Adrenal gland (tissue), 19 donors: ENCODE measurements at places on chromosomes 2 and 18. TPM values are rescaled to one million over a fixed set of nuclear protein-coding genes. Genes with fewer than 3 reads are reported as not detected.

The ECEL1 gene
- 5.4 TPM for total RNA-seq

The NXPH2 gene
- not detected for total RNA-seq

DNA sequence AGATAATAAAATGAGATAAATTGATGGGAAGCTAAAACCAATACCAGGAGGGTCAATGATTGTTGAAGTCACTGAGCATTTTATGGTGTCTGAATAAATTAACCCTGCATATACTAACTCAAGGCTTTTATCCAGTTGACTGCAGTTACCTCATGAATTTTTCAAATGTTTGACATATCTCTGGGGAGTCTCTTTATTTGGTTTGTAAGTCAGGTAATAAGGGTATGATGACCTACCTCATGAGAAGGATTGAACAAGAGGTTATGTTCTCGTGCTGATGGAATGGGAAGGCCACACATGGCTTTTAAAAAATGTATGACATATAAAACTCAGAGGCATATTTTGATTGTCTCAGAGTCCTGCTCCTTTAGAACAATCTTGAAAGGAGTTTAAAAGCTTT lies 237.6 kb downstream of the THSD7B start:
- H3K36me3 ChIP-seq, result no peaks in the 10 kb centered on the region
- H3K4me3 ChIP-seq, result no peak overlapping the region

DNA sequence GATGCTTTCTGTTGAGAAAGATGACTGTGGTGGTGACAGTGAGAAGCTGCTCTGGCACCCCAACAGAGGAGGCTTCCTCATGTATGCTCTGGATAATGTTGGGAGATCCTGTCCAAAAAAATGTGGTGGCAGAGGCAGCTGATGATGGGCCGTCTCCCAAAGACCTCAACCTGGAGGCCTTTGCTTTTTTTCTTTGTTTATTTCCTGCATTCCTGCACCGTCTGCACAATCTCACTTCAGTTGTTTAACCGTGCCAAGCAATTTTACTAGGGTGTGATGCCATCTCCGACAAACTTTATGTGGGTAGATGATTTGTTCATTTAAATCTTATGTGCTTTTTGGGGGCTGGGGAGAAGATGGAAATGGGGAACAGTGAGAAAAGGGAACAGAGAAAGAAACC lies 62.2 kb upstream of the IGFBP5 start:
- H3K27me3 ChIP-seq, result no peaks in the 10 kb centered on the region
- H3K4me1 ChIP-seq, result no peaks in the 10 kb centered on the region
- H3K27ac ChIP-seq, result no peak overlapping the region

GRCh38 chr2:232592772-232593395 lies 40.5 kb upstream of the EFHD1 start:
- no peak overlapping the region for H3K4me3 ChIP-seq
- H3K27me3 ChIP-seq, result no peaks in the 10 kb centered on the region
- no peaks in the 10 kb centered on the region for H3K36me3 ChIP-seq
- peaks cover 8% of the 10 kb centered on the region for H3K4me1 ChIP-seq
- no peak overlapping the region for H3K27ac ChIP-seq

DNA sequence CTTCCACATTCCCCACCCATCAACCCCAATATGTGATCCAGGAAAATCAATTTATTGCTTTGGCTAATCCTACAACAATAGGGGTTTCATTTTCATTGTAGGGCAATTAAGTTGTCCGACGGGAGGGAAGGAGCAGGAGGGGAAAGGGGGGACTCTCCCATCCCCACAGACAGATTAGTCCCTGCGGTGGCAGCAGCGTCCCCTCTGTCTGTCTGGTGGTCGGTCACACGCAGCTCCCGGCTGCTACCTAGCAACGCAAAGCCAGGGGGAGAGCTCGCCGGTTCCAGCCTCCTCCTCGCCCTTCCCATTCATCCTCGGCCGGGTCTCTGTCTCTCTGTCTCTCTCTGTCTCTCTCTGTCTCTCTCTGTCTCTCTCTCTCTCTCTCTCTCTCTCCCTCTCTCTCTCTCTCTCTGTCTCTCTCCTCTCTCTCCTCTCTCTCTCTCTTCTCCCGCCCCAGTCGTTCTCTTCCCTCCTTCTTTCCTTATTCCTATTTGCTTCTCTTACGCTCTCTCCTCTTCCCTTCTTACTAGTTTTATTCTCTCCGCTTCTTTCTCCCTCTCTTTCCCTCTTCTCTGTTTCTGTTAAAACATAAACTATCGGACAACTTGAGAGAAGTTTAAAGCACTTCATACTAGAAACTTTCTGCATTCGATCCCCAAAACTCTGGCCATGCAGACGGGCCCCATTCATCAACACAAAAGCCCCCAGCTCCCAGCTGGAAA lies 1.2 kb downstream of the LRP2 start:
- peaks cover 21% of the 10 kb centered on the region for H3K27me3 ChIP-seq
- H3K27ac ChIP-seq, result no peak overlapping the region
- no peak for DNase-seq
- peaks cover 36% of the 10 kb centered on the region for H3K4me1 ChIP-seq

- DNase-seq, result no peak
- no peaks in the 10 kb centered on the region for H3K4me1 ChIP-seq
- no peaks in the 10 kb centered on the region for H3K27me3 ChIP-seq
These were observed 68.5 kb downstream of the SFXN5 start for GRCh38 chr2:73003027-73003426.

GRCh38 chr2:48439102-48439501 lies 90.9 kb upstream of the STON1 start:
- no peaks in the 10 kb centered on the region for H3K27me3 ChIP-seq
- no peak overlapping the region for H3K27ac ChIP-seq
- no peak for DNase-seq
- H3K4me3 ChIP-seq, result no peak overlapping the region
- no peaks in the 10 kb centered on the region for H3K36me3 ChIP-seq

DNA sequence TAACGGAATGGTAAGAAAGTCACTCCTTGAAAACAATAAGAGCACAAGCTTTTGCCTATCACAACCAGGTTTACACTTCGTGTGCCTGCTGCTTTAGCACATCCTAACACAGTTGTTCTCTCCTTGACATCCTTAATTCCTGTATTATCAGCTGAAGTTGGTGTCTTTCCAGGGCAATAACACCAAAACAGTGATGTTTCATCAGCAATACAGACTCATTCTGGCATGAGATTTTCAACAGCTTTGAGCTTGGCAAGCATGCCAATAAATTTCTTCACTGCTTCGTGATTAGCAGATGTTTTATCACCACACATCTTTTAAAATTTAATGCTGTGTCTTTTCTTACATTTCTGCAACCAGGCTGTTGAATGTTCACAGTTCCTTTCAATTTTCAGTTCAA lies 148.4 kb downstream of the EIPR1 start:
- H3K27me3 ChIP-seq, result no peaks in the 10 kb centered on the region
- H3K36me3 ChIP-seq, result no peaks in the 10 kb centered on the region
- H3K4me1 ChIP-seq, result no peaks in the 10 kb centered on the region
- no peak overlapping the region for H3K4me3 ChIP-seq
- H3K27ac ChIP-seq, result no peak overlapping the region

- no peaks in the 10 kb centered on the region for H3K36me3 ChIP-seq
- H3K27me3 ChIP-seq, result no peaks in the 10 kb centered on the region
- DNase-seq, result peak; percentile 62
- no peak overlapping the region for H3K4me3 ChIP-seq
- no peak overlapping the region for H3K27ac ChIP-seq
These were observed 2.8 kb upstream of the RAB31 start for GRCh38 chr18:9705183-9705829.

DNA sequence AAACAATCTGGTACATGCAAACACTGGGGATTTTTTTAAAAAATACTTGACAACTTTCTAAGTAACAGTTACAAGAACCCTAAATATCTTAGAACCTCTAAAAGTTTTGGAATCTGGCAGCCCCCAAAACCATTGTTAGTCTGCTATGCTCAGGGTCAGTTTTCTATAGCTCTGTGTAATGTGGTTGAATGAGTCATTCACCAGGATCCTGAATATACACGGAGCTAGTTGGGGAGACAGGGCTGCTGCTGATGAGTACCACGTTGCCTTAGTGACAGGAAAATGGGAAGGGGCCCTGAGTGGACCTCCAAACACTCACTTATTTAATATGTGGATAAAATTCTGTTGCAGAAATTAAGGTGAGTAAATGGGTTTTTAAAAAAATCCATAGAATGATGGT lies 36.9 kb upstream of the TANC1 start:
- H3K27me3 ChIP-seq, result no peaks in the 10 kb centered on the region
- H3K27ac ChIP-seq, result no peak overlapping the region
- DNase-seq, result no peak
- no peaks in the 10 kb centered on the region for H3K36me3 ChIP-seq
- no peaks in the 10 kb centered on the region for H3K4me1 ChIP-seq

GRCh38 chr18:48059455-48060010 lies 129.1 kb upstream of the SMAD2 start:
- no peak for DNase-seq
- H3K27ac ChIP-seq, result no peak overlapping the region
- H3K4me1 ChIP-seq, result no peaks in the 10 kb centered on the region

DNA sequence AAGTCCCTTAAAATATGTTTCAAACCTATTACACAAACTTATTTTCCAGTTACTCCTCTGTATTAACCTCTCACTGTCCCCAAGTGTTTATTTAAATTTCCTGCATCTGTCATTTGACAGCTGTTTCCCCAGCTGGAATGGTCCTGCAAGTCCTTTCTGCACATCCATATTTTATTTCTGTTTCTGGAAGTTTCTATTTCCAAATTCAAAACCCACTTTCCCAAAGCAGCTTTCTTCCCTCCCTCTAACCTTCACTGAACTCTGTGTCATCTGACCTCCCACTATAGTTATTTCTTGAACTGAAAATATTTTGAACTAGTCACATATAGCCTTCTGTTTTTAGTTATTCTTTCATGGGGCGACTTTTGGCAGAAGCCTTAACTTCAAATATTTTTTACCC lies 459.4 kb upstream of the MC4R start:
- H3K27me3 ChIP-seq, result no peaks in the 10 kb centered on the region
- DNase-seq, result no peak
- H3K4me1 ChIP-seq, result no peaks in the 10 kb centered on the region
- no peaks in the 10 kb centered on the region for H3K36me3 ChIP-seq

GRCh38 chr18:55302167-55302833 lies 285.7 kb downstream of the TCF4 start:
- H3K36me3 ChIP-seq, result no peaks in the 10 kb centered on the region
- H3K4me3 ChIP-seq, result no peak overlapping the region
- H3K27me3 ChIP-seq, result no peaks in the 10 kb centered on the region
- no peak overlapping the region for H3K27ac ChIP-seq

DNA sequence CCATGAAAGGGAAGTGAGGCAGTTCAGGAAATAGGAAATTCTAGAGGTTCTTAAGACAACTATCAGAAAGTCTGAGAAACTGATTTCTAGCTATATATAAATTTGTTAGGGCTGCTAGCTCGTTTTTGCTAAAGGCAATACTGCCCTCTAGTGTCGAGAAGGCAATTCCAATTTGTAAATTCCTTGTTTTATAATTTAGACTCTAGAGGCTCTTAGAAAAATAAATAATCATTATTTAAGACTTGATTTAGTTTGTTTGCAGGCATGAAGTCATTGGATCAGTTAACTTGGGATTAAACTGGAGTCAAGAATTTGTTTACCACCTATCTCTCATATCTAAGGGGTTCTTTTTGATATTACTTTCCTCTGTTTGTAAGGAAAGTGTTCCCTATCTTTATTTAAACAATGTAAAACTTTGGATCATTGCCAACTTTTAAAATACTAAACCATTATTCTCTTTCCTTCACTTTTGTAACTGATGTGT lies 66.2 kb downstream of the ACVR2A start:
- peaks cover 13% of the 10 kb centered on the region for H3K4me1 ChIP-seq
- no peak overlapping the region for H3K4me3 ChIP-seq
- H3K27ac ChIP-seq, result no peak overlapping the region
- no peaks in the 10 kb centered on the region for H3K36me3 ChIP-seq
- H3K27me3 ChIP-seq, result no peaks in the 10 kb centered on the region

- no peaks in the 10 kb centered on the region for H3K27me3 ChIP-seq
- peaks cover 9% of the 10 kb centered on the region for H3K4me1 ChIP-seq
- H3K36me3 ChIP-seq, result no peaks in the 10 kb centered on the region
- no peak overlapping the region for H3K27ac ChIP-seq
- H3K4me3 ChIP-seq, result peak overlapping the region; percentile 29
- no peak for DNase-seq
These were observed 85.6 kb upstream of the TAF1B start for GRCh38 chr2:9757501-9758264.

DNA sequence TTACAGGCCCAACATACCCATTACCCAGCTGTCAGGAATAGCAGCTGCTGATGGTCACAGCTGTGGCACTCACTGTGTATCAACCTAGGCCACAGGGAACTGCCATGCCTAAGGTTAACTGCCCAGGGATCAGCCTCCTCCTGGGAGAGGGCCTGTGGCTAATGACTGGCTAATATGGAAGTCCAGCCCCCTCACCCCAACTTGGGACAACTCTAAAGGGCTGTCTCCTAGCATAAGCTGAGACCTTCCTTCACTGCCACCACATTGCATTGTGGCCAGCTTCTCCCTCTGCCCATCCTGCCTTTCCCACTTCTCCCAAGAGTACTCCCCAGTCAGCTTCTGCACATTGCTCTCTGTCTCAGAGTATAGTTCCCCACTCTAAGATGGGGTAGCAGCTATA lies 316.5 kb downstream of the SMAD2 start:
- DNase-seq, result no peak
- H3K4me3 ChIP-seq, result no peak overlapping the region
- H3K4me1 ChIP-seq, result no peaks in the 10 kb centered on the region
- H3K27ac ChIP-seq, result no peak overlapping the region
- peaks cover under 1% of the 10 kb centered on the region for H3K27me3 ChIP-seq

DNA sequence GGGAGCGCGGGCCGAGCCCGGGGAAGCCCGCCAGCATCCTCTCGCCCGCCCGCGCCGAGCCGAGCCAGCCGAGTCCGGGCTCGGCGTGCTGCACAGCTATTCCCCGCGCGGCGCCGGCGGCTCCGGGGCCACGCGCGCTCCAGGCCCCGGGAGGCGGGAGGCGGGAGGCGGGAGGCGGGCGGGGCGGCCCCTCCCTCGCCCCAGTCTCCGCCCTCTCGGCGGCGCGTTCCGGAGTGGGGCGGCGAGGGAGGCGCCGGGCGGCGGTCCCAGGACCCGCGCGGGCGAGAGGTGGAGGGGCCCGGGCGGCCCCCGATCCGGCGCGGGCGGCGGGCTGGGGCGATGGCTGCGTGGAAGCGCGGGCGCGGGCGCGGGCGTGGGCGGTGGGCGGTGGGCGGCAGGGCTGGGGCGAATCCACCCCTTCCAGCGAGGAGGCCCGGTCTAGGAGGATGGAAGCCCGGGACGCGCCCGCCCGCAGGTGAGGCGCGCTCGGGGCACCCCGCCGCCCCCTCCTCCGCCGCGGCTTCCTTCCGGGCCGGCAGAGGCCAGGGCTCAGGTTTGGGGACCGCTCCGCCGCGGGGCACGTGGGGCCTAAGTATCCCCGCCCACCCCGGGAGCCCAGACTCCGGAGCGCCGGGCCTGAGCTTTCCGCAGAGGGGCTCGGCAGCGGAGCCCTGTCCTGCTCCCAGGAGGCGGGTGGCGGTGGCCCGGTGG lies at the start of gene ADCY3:
ADCY3 (minus strand) TSS at position 140 of the 711 bp plus-strand sequence. CDS start 1,250 bp downstream, outside the sequence.
- H3K27ac ChIP-seq, result no peak within 1 kb of the TSS
- H3K4me1 ChIP-seq, result no peaks in the 10 kb centered on the region
- no peaks in the 10 kb centered on the region for H3K27me3 ChIP-seq
- peak; percentile 47 for DNase-seq

- H3K4me3 ChIP-seq, result no peak overlapping the region
- H3K36me3 ChIP-seq, result no peaks in the 10 kb centered on the region
- no peaks in the 10 kb centered on the region for H3K27me3 ChIP-seq
- no peak for DNase-seq
These were observed 95.1 kb downstream of the MTCL1 start for GRCh38 chr18:8800445-8800844.

GRCh38 chr18:3180325-3180724 lies 39.4 kb downstream of the MYOM1 start:
- H3K4me1 ChIP-seq, result no peaks in the 10 kb centered on the region
- H3K27me3 ChIP-seq, result no peaks in the 10 kb centered on the region
- DNase-seq, result no peak
- H3K4me3 ChIP-seq, result no peak overlapping the region
- H3K36me3 ChIP-seq, result no peaks in the 10 kb centered on the region
- H3K27ac ChIP-seq, result no peak overlapping the region
